ENCODE measurements at places on chromosomes 1 and 21. TPM values are rescaled to one million over a fixed set of nuclear protein-coding genes. Genes with fewer than 3 reads are reported as not detected.

Gene LCE2A
- total RNA-seq: not detected

Gene OR2T11
- total RNA-seq: not detected

Gene RBM34
- total RNA-seq: 80.7 TPM

Gene GPR52
- not detected for total RNA-seq

Gene LAD1
- total RNA-seq: 2.2 TPM

Gene ENTREP3
- total RNA-seq: 39.0 TPM

Gene ZYG11A
- 2.0 TPM for total RNA-seq

Gene KAZN
- total RNA-seq: 4.7 TPM

Gene SLC30A7
- total RNA-seq: 9.0 TPM

Gene OR2T35
- not detected for total RNA-seq

Gene LCE1D
- not detected for total RNA-seq

Gene KLHL17
- 11.3 TPM for total RNA-seq

Gene RGS4
- not detected for total RNA-seq

Gene EXOSC10
- 39.3 TPM for total RNA-seq

Gene GBP6
- not detected for total RNA-seq

Gene ITLN2
- total RNA-seq: 0.66 TPM

Gene RHEX
- not detected for total RNA-seq

Gene TCEA3
- total RNA-seq: 0.86 TPM

Gene DSCAM
- not detected for total RNA-seq

Gene LRRC7
- total RNA-seq: not detected

Gene MTF2
- 14.3 TPM for total RNA-seq

Gene TMEM125
- not detected for total RNA-seq

Gene C4BPA
- 0.67 TPM for total RNA-seq

Gene RPRD2
- total RNA-seq: 16.4 TPM

Gene OR2L3
- total RNA-seq: not detected

Gene WNT3A
- total RNA-seq: 0.05 TPM

Gene HORMAD1
- 9.7 TPM for total RNA-seq

Gene MFAP2
- 1.3 TPM for total RNA-seq

Gene HIPK1
- total RNA-seq: 20.2 TPM

Gene TTC24
- total RNA-seq: not detected

Gene TDRD5
- total RNA-seq: not detected

Gene ACTL8
- total RNA-seq: 1.7 TPM

Gene SPRR4
- not detected for total RNA-seq

Gene TMPRSS2
- 0.08 TPM for total RNA-seq

Gene RAVER2
- total RNA-seq: 3.6 TPM

Gene AMIGO1
- total RNA-seq: 1.7 TPM

Gene CNKSR1
- 0.35 TPM for total RNA-seq

Gene RCC1
- total RNA-seq: 74.6 TPM

Gene TAS1R2
- total RNA-seq: not detected

Gene NUP210L
- 0.06 TPM for total RNA-seq

Gene FCAMR
- total RNA-seq: not detected

Gene KPRP
- total RNA-seq: not detected

Gene OR6K3
- not detected for total RNA-seq

Gene MYOM3
- total RNA-seq: 6.0 TPM

Gene LCE3C
- total RNA-seq: not detected

Gene PDZK1
- total RNA-seq: 1.1 TPM

Gene TMEM50B
- 10.5 TPM for total RNA-seq
